ENCODE measurements at places on chromosomes 2 and 18.
A peak's percentile ranks its signal among the peaks of the same experiment; 100 is the strongest.

- DNase-seq: no peak
Observed at GRCh38 chr2:1283020-1283801, 130.1 kb upstream of the TPO start.

DNA sequence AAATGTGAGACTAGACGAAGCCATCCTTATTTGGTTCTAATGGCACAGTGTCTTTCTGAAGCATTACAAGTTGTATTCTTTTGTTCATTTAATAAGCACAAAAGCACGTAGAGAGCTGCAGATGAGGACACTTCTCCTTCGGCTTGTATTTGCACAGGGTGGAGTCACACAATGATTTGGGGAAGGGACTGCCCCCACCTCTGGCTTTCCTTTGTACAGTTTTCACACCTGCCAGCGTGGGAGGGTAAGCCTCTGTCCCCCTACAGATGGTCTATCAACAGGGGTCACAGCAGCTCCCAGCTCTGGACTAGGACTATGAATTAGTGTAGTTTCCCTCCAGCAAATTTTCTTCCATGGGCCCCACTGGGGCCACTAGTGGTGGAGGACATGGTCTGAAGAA, 108.2 kb upstream of the KLHL14 start:
- DNase-seq: no peak

DNA sequence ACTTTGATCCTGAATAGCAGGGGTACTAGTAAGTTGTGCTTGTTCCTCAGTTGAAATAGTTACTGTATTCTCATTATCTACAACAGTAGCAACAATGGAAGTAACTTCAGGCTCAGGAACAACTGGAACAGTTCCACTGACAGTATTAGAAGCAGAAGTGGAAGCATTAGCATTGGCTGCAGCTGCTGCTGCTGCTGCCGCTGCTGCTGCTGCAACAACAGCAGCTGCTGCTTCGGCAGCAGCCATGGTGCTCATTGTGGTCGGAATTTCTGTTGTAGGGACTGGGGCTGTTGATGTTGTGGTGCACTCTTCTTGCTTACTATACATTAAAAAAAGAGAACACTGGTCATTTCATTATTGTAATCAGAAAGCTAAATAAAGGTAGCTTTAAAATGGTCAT, 40.8 kb downstream of the PRPF40A start:
- DNase-seq: no peak

- DNase-seq: no peak
Observed at GRCh38 chr2:54655046-54655809, 68.2 kb upstream of the EML6 start.

DNA sequence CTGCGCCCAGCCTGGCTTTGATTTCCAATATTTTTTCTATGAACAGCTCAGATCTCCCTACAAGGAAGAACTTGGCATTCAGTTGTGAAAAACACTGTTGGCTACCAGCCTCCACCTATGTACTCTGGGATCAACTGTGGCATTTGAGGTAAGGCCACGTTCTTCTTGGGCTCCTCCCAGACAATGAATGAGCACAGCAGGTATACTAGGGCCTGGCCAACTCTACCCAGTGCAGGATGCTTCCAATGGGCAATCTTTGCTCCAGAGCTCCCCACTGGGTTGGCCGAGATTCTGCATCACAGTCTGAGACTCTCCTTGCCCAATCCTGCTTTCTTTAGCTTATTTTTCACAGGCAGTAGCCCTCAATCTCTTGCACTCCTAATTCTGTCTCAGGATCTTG, 75.9 kb downstream of the TMEM131 start:
- DNase-seq: no peak

DNA sequence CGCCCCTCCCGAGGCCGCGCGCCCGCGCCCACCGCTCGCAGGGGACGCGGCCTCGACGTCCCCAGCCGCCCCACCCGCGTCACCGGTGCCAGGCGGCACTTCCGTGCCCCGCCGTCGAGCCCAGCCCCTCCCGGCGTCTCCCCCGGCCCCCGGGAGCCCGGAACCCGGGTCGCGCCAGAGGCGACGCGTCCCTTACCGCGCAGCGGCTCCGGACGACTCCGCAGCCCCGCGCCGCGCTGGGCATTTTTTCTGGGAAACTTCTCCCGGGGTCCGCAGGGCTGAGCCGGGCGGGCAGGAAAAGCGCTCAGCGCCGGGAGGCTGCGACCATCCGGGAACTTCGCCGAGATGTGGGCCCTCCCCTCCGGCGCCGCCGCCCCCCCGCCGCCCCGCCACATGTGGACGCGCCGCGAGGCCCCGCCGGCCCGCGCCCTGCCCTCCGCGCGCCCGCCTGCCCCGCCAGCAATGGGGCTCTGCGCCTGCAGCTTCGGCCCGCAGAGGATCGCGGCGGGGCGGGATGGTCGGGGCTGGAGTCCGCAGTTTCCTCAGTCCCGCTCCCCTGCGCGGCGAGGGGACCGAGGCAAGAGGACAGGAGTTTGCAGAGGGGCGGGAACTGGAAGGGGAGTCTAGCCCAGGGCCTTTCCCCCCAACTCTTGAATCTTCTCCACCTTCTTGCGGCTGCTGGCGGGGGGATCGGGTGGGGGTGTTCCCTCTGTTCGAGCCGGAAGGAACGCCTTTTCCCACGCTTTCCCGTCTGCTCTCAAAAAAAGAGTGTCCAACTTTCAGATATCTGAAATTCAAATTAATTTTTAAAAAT, 81.5 kb downstream of the CHRNA1 start:
- peak; percentile 37 for DNase-seq

DNA sequence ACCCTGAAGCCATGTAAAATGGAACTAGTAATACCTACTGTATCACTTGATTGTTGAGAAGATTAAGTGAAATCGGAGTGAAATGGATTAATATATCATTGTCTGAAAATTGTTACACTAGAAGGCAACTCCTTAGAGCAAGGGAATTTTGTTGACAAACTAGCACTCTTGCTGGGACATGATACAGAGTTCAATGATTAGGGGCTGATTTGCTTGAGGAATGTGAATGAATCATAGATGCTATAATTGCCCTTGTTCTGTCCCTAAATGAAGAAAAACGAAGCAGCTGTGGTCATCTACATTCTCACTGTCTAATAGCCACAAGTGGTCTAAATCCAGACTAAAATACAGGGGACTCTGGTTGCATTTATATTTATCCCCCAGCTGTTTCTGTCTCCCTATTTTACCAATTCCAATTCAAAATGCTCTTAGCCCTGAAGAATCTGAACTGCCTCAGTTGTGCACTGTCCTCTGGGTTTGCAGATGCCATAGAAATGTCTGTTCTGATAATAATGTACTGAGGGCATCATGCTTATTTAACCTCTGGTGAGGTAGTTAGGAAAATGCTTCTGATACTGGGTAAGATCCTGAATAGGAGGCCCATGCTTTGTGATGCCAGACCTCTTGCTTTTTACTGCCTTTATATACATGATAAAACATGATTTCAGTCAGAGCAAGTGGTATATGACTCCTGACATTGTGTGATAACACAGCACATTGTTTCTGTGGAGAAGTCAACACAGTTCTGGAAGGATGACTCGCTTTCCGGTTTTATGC, 382.1 kb downstream of the NRXN1 start:
- no peak for DNase-seq

DNA sequence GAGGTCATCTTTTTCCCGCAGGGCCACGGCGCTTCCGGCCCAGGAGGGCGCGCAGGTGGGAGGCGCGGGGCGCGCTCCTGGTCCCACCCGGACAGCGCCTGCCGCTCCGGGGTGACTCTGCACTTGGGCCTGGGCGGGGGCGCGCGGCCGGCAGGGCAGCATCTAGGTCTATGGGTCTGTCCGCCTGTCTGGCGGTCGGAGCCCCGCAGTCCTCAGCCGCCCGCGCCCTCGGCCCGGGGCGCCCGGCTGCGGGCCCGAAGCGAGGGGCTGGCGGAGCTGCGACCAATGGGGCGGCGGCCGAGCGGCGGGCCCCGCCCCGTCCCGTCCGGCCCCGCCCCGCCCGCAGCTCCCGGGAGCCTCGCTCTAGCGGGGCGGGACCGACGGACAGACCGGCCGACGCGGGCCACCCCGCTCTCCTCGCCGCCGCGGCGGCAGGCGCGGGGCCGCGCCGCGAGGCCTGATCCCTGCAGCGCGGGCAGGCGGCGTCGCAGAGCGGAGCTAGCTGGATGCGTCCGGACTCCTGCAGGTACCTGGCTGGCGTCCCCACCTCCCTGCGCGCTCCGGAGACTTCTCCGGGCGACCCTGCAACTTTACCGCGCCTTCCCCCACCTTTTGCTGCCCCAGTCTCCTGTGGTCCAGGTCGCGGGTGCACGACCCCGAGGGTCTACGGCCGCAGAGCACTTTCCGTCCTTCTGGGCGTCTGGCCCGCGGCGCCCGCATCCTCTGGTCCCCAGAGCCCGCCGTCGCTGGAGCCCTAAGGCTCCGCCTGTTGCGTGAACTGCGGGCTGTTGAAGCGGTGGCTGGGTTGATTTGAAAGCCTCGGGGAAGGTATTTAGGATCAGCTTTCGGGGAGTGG, at the start of gene KCNS3:
KCNS3 (plus strand) TSS at position 387 of the 856 bp plus-strand sequence. CDS start 52,342 bp downstream, outside the sequence.
- DNase-seq: no peak

DNA sequence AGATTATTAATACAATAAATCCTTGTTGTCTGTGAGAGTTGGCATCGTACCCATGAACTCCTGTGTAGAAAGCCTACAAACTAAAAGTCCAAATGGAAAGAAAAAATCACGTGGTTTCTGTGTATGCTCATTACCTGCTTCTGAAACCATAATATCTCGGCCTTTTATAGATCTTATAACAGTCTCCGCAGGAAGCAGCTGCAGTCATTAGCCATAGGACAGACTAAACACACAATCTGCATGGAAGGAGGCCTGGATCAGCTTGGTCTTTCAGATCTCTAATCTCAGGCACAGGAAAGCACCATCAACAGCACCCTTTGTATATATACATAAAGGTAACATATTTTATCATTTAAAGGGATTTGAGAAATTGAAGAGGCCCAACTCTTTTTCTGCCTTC, 508.9 kb upstream of the TCF4 start:
- no peak for DNase-seq

DNA sequence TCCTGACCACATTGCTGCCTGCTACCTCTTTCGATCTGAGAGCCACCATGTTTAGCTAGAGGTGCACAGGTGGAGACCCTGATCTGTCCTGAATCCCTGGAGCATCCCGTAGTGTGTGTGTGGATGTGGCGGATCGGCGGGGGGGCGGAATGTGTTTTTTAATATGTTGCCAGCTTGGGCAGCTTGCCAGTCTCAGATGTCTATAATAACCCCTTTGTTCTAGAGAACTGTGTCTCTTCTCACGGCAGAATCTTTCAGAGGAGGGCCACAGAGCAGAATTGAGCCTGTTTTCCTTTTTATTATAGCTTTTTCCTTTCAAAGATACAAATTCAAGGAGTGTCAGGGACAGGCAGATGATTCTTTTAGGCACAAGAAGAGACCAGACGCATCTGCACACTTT, 934.1 kb upstream of the KLHL29 start:
- DNase-seq: no peak

DNA sequence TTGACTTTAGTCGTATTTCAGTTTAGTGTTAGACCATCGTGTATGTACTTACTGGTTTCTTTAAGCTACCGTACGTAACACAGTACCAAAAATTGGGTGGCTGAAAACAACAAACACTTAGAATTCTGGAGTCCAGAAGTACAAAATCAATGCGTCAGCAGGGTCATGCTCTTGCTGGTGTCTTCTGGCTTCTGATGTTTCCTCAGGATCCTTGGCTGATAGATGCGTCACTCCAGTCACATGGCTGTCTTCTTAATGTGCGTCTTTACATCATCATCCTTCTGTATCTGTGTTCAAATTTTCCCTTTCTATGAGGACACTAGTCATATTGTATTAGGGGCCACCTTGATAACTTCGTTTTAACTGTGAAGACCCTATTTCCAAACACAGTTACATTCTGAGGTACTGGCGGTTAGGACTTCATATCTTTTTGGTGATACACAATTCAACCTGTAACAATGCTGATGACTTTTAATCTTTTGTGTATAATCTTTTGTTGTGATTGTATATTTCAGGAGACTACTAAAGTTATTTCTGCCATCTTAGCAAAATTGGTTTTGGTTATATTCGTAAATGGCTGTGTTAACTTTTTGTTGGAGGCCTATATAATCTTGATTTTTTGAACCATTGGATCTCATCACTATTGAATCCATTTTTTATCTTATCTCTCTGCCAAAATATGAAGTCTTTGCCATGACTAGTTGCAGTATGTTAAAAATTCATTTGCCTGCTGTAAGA, 25.4 kb downstream of the ACTR3 start:
- DNase-seq: no peak

- DNase-seq: no peak
Observed at GRCh38 chr2:159998961-159999360, 63.5 kb downstream of the PLA2R1 start.

- no peak for DNase-seq
Observed at GRCh38 chr18:47901624-47902362, 28.7 kb downstream of the SMAD2 start.

- no peak for DNase-seq
Observed at GRCh38 chr2:224841910-224842309, 125.7 kb upstream of the CCDC195 start.

DNA sequence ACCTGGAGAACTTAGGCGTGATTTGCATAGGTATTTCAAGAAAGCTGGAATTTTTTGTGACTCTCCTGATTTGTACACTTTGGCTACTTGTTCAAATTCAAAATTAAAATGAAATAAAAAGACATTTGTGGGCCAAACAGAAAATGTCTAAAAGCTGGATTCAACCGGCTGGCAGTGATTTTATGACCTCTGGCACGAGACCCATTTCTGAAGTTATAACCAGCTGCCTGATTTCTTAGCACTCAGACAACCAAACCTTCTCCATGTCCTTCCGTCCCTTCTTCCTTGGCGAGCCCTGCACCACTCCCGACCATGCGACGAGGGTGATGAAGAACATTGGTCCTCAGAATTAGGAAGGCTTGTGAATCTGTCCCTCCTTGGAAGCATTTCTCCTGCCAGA, 19.7 kb downstream of the PKDCC start:
- DNase-seq: no peak

- DNase-seq: no peak
Observed at GRCh38 chr2:52749764-52750163, 1017.8 kb upstream of the CHAC2 start.

GRCh38 chr2:67479261-67479660, 82.1 kb downstream of the ETAA1 start:
- no peak for DNase-seq

GRCh38 chr2:12684471-12684936, 32.2 kb upstream of the TRIB2 start:
- no peak for DNase-seq

DNA sequence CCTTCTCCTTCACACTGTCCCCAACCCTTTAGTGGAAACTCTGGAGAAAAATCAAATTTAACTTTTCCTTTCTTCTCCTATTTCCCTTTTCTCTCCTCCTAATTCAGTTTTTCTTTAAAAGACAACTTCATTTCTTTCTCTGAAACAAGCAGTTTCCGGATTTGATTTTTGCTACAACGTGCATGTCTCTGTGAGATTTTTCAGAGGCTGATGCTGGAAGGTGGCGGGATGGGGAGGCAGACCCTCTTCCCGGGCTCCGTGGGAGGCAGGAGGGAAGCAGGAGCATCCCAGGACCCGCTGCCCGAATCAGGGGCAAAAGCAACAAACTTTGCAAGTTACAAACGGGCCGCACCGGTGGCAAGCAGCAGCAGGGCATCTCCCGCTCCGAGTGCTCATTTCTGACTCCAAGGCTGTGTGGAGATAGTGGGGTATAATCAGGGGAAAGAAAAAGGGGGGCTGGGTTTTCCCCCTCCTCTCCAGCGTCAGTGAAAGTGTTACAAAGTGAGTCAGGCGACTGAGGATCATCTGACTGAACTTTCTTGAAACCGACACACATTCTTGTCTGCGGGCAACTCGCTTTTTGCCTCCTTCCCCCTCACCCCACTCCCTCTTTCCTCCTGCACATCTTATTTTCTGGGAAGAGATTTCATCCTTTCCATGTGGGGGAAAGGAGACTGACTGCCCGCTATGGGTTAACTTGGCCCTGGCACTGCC, 6.4 kb downstream of the ZEB2 start:
- DNase-seq: no peak
